ENCODE measurements at places on chromosomes 3 and 15.

GRCh38 chr3:63355809-63356208 lies 77.7 kb downstream of the SYNPR start:
- peak; percentile 66 for DNase-seq

DNA sequence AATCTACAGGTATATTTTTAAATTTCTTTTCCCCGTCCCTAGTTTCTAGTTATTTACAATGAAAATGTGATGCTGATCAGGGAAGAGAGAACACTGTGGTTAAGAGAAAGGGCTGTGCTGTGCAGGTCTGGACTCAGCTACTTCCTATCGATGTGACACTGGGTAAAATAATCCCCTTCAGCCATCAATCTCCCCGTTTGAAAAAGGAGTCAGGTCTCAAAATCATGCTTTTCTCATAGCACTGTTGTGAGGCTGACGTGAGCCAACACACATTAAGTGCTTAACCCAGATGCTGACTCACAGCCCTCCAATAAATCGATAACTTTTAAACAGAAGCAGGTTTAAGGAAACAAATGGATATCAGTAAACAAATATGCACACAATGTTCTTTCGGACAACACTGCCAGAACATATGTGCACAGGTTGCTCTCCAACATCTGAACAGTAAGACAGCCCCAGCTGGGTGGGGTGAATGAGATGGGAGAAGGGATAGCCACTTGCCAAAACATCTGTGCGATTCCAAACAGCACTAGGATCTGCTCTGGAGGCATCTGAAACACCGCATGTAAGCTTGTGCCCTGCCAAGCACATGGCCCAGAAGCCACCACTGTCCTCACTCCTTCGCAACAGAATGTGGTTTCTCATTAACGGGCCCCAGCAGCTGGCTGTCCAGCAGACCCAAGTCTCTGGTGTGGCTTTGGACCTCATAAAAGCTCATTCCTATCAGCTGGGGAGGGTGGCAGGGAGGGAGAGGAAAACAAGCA lies 143.2 kb upstream of the PRICKLE2 start:
- peak; percentile 11 for DNase-seq

DNA sequence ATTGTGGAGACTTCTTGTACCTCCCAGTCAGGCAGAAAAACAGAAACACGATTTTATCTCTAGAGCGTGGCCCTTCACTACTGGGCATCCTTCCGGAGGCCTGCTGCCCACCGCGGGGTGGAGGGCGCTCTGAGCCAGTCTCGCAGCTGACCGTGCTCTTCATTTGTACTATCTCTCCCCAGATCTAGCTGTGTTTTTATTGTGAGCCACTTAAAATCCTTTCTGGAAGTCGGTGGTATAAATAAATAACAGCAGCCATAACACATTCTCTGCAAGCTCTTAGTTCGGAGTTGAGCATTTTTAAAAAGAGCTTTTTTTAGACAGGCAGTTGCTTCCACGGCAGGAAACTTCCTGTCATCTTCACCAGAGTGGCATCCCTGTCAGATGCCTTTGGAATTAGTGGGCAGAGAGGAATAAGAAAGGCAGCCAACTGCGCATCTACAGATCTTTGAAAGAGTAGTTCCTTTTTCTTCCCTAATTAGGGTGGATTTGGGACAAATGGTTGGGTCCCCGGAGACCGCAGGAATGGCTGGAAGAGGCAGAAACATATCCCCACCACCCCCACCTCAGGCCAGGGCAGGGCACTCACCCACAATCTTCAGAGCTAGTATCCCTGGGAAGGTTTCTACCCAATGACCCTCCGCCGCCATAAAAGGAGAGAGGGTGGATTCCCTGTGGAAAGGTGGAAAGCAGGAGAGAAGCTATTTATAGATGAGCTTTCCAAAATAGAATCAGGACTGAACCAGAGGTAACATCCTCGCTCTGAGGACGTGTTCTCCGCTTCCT lies 91.1 kb downstream of the TOP2B start:
- DNase-seq: peak; percentile 68

DNA sequence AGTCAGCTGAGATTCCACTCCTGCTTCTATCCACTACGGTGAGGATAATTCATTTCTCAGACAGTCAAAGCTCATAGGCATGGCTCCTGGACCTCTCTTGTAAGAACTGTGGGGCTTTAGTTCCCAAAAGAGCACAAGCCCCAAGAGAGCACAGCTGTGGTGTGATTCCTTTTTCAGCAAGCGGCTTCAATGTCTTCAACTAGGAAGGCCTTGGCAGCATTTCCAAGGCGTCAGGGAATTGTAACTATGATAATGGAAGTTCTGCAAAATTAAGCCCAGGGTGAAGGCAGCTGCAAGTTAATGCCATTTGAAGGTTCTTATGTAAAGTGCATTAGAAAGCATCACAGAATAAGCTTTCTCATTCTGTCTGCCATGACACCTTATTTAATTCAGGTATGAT lies 657.1 kb downstream of the GRM7 start:
- no peak for DNase-seq

DNA sequence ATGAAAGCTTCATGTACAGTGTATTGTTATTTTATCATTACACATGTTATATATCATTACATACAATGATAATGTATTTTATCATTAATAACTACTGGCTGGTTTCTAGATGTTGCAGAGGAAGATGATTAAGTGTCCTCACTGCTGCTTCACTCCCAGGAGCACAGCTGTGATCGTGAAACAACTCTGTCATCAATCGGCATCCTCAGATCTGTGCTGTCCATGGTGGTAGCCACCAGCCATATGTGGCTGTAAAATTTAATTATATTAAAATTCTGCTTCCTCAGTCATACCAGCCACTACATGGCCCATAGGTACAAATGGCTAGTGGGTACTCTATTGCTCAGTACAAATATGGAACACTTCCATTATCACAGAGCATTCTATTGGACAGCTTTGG lies 379.4 kb upstream of the CFAP20DC start:
- no peak for DNase-seq

GRCh38 chr3:169244119-169244864 lies 419.2 kb downstream of the MECOM start:
- DNase-seq: no peak

DNA sequence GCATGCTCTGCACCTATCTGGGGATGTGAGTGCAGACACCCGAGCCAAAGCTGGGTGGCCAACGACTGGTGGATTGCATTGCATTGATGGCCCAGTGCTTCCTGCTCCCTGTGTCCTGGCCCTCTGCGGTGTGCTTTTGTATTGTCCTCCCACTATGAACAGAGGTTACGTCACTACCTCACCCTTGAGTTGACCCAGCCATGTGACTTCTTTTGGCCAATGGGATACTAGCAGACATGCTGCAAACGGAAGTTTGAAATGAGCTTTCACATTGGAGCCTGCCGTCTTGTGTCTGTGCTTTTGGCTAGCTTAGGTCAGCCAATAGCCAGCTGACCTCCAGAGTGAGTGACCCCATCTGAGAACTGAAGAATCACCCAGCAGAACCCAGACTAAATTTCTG lies 15.3 kb upstream of the TBC1D21 start:
- no peak for DNase-seq

DNA sequence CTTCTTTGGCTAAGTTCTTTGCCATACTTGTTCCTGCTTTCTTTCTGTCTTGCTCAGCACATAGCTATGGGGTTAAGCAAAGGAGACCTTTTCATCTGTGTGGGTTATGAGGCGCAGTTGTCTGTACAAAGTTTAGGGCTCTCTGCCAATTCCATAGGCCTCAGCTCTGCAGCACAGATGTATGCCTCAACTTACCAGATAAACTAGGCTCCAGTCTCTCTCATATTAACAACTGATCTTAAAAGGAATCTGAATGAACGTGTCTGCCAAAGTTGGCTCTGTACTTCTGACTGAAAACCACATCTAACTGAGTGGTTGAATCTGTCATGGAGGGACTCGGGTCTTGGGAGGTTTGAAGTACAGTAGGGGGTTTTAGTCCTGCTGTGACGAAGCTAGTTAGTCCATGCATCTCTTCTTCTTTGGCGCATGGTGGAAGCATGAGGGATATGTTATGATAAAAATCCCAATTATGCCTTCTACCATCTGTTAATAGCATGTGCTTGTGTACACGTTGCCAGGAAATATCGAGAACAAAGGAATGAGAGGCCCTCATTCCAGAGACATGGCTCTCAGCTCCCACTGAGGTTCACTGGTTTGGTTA lies 114.6 kb upstream of the TSC22D2 start:
- peak; percentile 72 for DNase-seq

GRCh38 chr15:67105065-67105951 lies 39.9 kb downstream of the SMAD3 start:
- peak; percentile 92 for DNase-seq

DNA sequence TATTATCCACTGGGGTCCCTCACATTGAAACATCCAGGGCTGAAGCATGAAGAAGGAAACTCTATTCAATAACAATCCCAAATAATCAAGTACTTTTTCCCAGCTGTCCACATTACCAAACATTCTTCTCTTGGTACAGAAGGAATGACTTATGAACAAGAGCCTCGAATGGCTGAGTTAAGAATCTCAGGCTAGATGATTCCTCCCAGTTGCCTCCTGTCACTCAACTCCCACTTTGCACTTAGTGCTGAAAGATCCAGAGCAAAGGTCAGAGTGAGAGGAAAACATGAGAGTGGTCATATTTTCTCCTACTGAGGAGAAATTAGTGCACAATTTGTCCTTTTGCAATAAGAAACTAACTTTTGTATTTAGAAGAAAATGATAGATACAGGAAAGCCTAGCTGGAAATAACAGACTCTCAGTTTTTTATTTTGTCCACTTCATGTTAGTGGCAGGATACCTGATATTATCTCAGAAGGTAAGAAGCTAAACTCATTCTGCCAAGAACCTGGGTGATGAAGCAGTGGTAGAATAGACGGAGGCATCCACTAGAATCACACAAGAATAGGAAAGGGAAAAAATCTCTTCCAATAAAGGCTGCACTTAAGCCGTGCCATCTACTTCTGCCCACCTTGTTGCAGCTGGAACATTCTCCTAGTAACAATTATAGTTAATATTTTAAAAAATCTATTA lies 46.2 kb downstream of the GADL1 start:
- no peak for DNase-seq

- DNase-seq: peak; percentile 20
These were observed 6.4 kb upstream of the TMEM158 start for GRCh38 chr3:45232521-45232920.

- DNase-seq: no peak
These were observed 8.8 kb downstream of the ABHD6 start for GRCh38 chr3:58246148-58247047.

GRCh38 chr3:30400926-30401325 lies 205.5 kb upstream of the TGFBR2 start:
- no peak for DNase-seq

DNA sequence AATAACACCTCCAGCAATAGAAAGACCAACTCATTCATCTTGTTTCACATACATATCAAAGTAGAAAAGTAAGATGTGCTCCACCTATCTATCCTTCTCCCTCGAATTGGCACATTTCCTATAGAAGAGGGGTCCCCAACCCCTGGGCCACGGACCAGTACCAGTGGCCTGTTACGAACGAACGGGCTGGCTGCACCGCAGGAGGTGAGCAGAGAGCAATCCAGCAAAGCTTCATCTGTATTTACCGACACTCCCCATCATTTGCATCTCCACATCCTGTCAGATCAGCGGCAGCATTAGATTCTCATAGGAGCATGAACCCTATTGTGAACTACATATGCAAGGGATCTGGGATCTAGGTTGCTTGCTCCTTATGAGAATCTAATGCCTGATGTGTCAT lies 95.0 kb upstream of the CGNL1 start:
- DNase-seq: no peak

- DNase-seq: no peak
These were observed 41.6 kb downstream of the RAF1 start for GRCh38 chr3:12622335-12622734.

- no peak for DNase-seq
These were observed 301.9 kb downstream of the RAP2B start for GRCh38 chr3:153463895-153464294.

GRCh38 chr3:107117922-107118536 lies 259.2 kb upstream of the CCDC54 start:
- DNase-seq: peak; percentile 86

DNA sequence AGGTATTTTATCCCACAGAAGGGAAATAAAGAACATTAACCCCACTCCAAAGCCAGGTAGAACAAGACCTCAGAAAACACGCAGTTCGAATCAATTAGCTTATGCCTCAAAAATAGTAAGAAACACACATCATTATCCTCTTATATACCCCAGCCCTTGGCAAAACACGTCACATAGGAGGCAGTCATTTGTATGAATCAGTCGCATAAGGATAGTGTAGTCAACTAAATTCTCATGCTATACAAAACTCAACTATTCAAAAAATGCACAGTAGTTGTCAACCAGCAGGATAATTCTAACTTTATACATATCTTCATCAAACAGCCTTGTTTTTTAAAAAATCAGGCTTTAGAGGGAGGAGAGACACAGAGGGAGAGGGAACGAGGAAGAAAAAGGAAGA lies 298.4 kb downstream of the FOXP1 start:
- DNase-seq: no peak

- no peak for DNase-seq
These were observed 181.4 kb downstream of the GREM1 start for GRCh38 chr15:32899126-32899596.

DNA sequence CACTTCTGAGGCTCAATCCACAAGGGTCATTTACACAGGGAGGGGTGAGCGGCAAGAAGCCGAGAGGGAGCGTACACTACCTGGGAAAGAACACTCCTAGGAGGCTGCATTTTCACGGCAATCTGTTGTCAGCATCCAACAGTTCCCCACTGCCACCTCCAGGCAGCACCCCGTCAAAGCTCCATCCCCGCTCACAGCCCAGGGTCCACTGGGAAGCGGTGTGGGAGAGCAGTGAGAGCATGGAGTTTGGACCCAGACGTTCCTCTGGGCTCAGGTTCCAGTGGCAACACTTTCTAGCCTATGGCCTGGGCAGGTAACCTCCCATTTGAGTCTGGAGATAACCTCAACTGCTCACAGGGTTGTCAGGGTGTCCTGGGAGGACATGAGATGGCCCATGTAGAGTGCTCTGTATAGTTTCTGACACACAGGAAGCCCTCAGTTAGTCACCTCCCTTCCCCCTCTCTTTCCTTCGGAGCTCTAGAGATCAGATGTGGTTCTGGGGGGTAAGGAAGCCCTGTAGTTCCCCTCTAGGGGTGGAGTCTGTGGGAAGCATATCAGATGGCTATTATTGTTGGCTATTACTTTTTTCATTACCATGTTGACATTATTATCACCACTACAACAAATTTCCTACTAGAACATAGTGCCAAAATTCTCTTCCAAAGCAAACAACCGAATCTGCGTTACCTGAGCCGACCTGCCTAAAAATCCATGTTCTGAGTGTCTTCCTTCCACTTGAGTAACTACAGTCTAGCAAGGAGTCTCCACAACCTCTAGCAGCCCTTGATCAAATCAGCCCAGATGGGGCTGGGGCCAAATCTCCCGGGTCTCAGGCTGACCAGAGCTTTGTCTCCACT lies 29.1 kb downstream of the RUVBL1 start:
- DNase-seq: no peak
